ENCODE measurements at places on chromosomes 3 and 15.
A peak's percentile ranks its signal among the peaks of the same experiment; 100 is the strongest.

DNA sequence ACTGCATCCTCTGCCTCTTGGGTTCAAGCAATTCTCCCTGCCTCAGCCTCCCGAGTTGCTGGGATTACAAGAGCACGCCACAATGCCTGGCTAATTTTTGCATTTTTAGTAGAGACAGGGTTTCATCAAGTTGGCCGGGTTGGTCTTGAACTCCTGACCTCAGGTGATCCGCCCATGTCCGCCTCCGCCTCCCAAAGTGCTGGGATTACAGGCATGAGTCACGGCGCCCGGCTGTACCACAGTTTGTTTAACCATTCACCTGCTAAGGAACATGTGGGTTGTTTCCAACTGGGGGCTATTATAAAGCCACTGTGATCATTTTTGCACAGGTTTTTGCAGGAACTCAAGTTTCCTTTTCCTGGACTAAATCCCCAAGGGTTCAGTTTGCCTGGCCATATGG lies 123.2 kb upstream of the RAP2B start:
- no peaks in the 10 kb centered on the region for H3K36me3 ChIP-seq
- H3K4me1 ChIP-seq = no peaks in the 10 kb centered on the region
- no peaks in the 10 kb centered on the region for H3K27me3 ChIP-seq
- no peak overlapping the region for H3K27ac ChIP-seq
- H3K4me3 ChIP-seq = no peak overlapping the region

- no peaks in the 10 kb centered on the region for H3K27me3 ChIP-seq
- no peaks in the 10 kb centered on the region for H3K4me1 ChIP-seq
- no peak overlapping the region for H3K27ac ChIP-seq
- DNase-seq = no peak
- H3K36me3 ChIP-seq = no peaks in the 10 kb centered on the region
- H3K4me3 ChIP-seq = no peak overlapping the region
These were observed 963.4 kb upstream of the CFAP20DC start for GRCh38 chr3:60013241-60013640.

DNA sequence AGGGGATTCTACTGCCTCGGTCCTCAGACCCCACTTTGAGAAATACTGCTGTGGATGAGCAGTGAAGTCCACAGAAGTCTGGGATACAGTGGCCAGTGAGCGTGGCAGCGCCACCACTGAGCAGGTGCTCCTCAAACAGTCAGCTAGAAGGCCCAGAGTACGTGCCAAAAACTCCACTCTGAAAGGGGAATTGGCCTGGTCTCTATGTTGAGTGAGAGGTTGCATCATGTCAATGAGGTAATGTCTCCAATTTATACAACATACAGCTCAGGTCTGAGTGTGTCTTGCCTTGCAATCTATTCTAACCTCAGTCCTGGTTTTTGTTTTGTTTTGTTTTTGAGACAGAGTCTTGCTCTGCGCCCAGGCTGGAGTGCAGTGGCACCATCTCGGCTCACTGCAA lies 53.3 kb upstream of the ETV5 start:
- H3K27me3 ChIP-seq = no peaks in the 10 kb centered on the region
- DNase-seq = no peak
- H3K4me3 ChIP-seq = no peak overlapping the region
- H3K27ac ChIP-seq = no peak overlapping the region
- no peaks in the 10 kb centered on the region for H3K4me1 ChIP-seq

GRCh38 chr15:80932989-80933388 lies 56.6 kb downstream of the MESD start:
- peak overlapping the region; percentile 48 for H3K27ac ChIP-seq
- DNase-seq = peak; percentile 29
- H3K4me3 ChIP-seq = no peak overlapping the region
- H3K4me1 ChIP-seq = peaks cover 21% of the 10 kb centered on the region
- H3K36me3 ChIP-seq = peaks cover 19% of the 10 kb centered on the region
